ENCODE measurements at places on chromosomes 6 and 20.

DNA sequence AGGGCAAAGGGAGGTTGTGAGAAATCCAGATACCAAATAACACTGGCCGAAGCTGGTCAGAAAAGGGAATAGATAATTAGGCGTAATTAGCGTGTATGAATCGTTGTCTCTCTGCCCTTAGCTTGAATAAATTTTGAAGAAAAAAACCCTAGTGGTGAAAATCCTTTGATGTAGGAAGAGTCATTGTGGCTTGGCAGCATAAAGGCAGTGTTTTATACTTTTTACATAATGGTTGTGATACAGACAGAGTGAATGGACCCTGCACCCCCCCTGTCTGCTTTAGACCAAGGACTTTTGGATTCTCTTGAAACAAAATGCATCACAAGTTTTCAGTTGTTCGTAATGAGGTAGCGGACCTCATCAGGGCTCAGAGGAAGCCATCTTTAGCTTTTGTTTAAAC lies 126.5 kb downstream of the AFG1L start:
- DNase-seq: no peak

DNA sequence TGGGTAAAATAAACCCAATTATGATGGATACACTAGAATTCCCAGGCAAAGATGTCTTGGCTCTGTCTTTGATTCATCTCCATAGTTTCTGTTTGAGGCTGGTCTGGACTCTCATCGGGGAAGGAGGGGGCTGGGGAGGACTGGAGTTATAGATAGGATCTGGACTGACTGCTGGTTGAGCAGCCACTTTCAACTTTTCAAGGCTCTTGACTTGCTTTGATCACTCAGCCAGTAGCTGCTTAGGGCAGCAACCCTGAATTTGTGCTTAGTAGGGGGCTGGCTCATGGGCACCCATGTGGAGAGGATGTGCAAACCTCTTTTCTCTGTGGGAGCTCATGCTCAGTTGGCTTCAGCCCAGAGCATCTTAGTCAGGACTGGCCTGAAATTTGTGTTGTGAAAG lies 114.0 kb upstream of the NEDD9 start:
- DNase-seq: no peak

DNA sequence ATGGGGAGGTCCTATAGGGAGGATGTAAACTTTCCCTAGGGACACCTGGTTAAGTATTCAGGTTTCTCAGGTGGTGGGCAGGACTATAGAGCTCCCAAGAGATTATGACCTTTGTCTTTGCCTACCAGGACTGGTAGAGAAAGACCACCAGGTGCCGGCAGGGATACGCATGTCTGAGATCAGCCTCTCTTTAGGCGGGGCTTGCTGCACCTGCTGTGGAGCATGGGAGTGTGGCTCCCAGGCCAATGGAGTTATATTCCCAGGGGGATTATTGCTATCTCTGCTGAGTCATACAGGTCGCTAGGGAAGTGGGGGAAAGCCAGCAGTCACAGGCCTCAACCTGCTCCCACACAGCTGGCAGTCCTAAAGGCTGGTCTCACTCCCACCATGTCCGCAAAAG lies 280.5 kb upstream of the MMS22L start:
- DNase-seq: no peak

- DNase-seq: no peak
Measured at GRCh38 chr6:111980143-111980542, 73.8 kb upstream of the CCN6 start.

DNA sequence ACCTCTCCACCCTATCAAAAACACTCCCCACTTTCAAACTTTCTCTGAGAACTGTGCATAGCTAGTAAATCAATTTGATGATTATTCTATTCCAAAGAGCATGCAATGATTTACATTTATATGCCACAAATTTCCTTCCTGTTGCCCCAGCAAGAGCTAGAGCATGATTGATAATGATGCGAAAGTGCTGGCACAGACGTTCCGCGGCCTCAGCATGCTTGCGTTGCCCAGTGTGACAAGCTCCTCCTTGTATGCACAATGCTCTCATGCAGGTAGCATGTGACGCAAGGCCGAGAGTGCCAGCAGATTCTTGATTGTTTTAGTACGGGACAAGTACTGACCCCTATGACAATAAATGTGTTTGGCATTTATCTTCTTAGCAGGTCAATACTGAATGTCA lies 696.3 kb upstream of the SLC35B3 start:
- no peak for DNase-seq

GRCh38 chr6:37988127-37988526 lies 168.6 kb downstream of the ZFAND3 start:
- DNase-seq: peak; percentile 40

DNA sequence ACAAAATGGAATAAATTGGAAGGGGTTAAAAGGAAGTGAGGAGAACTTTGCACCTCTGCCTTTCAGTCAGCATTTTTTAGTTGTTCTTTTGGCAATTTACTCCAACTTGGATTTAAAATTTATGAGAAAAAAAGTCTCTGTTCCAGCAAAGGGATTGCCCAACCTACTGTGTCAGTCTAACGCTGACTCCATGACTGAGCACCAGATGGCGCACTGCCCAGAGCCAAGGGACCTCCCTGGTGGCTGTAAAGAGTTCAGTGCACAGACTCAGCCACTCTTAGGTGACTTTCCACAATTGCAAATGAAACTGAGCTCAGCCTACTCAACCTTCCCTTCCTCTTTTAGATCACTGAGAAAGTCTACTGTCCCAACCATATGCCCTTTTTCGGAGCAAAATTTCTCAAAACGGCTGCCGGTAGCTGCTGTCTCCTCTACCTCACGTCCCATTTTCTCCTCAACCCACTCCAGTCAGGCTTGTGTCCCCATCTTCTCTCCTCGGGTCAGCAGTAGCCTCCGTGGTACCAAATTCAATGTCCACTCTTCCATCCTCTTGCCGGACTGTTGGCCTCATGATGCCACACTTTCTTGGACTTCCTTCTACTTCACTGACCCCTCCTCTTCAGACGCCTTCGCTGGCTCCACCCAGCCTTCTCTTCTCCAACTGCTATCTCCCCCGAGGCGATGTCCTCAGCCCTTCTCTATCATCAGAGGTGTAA lies 38.7 kb downstream of the GSTA2 start:
- DNase-seq: peak; percentile 76

GRCh38 chr6:33710296-33711121 lies 991 bp downstream of the UQCC2 start:
- no peak for DNase-seq

DNA sequence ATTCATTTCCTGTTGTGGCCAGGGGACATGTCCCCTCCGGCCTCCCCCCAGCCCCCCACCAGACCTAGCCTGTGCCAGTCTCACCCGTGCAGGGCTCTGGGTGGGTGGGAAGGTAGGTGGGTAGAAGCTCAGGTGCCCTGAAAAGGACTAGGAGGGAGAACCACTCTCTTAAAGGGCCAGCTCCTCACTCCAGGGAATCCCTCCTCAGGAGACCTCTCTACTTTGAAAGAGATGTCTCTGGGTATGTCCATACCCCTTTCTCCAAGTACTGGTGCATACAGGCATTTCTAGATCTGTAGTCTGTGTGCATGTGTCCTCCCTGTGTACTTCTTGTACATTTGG lies 60.8 kb upstream of the EPB41L1 start:
- no peak for DNase-seq

GRCh38 chr6:79040083-79040482 lies 38.0 kb downstream of the PHIP start:
- DNase-seq: peak; percentile 13

DNA sequence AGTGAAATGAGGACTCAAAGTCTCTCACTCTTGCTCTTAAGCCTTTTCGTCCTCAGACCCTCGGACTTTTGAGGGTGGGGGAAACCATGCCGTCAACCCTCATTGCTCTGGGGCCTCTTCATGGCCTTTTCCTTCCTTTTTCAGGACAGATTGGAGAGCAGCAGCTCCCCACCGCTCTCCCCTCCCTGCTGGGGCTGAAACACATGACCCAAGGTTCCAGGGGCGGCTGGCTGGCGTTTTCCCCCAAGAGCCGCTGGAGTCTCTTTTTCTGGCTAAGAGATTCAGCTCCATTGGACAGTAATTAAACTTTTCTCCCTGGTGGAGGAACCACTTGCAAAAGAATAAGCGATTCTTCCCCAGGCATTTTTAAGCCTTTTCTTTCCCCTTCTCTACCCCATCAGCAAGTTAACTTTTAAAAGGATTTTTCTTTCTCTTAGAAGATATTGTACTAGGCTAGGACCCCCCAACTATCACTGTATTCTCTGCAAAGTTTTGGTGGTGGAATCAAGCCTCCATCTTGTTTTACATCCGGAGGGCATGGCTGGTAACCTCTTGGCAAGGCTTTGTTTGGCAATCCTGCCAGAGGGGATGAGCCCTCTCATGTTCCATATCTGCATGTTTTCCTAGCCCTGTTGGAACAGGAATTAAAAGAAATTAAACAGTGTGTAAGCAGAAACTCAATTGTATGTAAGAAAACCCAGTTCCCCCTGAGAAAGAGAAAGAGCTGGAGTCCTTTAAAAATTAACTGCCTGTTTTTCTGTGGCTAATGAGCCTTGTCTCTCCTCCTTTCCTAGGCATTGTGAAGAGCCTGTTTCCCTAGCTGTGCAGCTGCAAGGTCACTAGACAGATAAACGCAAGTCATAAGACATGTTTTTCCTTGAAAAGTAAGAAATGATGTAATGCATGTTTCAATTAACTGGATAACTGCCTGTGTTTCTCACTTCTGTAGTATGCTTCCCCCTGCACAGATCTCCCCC lies 100.8 kb upstream of the GPR6 start:
- no peak for DNase-seq

GRCh38 chr6:164230259-164230658 lies 815.7 kb downstream of the QKI start:
- no peak for DNase-seq

DNA sequence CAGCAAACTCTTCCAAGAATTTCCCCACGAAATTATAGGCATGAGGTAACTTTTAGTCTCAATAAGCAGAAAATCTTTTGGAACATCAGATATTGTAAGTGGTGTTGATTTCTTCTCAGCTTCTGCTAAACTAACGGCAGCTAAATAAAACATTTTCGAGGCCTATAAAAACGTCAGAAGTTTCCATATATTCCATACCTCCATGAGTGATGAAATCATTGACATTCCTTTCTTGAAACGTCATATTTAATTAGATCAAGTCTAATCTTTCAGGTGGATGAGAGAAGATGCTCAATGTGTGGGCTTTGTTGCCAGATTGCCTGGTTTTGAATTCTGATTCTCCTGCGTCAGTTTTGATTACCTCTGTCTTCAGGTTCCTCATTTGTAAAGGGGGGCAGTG lies 81.3 kb downstream of the CDC5L start:
- no peak for DNase-seq

DNA sequence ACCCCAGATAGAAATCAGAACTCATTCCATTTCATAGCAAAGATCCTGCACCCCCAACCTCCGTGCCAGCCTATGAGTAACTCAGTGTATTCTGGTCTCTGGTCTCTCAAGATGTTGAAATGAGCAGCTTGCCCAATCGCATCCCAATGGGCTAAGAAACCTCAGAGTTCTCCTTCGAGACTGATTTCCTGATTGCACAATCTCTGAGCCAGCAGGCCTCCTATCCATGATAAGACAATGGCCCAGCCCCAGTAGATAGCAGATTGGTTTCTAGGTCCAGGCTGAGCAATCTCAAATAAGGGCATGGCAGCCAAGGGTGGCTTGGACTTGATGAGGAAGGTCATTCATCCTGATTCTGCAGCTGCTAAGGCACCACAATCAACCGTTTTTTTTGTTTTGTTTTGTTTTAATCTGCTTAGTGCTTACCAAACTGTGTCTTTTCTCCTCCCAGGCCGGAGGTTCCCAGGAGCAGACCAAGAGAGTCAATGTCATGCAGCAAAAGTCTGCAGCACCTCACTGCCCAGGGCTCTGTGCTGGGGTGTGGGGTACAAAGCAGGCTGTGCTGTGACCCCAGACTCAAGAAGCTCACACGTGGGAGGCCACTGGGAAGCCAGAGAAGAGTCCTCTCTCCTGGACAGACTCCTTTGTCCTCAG lies 125.1 kb upstream of the NXT1 start:
- DNase-seq: no peak

- no peak for DNase-seq
Measured at GRCh38 chr6:73680289-73680918, 15.6 kb upstream of the CD109 start.

DNA sequence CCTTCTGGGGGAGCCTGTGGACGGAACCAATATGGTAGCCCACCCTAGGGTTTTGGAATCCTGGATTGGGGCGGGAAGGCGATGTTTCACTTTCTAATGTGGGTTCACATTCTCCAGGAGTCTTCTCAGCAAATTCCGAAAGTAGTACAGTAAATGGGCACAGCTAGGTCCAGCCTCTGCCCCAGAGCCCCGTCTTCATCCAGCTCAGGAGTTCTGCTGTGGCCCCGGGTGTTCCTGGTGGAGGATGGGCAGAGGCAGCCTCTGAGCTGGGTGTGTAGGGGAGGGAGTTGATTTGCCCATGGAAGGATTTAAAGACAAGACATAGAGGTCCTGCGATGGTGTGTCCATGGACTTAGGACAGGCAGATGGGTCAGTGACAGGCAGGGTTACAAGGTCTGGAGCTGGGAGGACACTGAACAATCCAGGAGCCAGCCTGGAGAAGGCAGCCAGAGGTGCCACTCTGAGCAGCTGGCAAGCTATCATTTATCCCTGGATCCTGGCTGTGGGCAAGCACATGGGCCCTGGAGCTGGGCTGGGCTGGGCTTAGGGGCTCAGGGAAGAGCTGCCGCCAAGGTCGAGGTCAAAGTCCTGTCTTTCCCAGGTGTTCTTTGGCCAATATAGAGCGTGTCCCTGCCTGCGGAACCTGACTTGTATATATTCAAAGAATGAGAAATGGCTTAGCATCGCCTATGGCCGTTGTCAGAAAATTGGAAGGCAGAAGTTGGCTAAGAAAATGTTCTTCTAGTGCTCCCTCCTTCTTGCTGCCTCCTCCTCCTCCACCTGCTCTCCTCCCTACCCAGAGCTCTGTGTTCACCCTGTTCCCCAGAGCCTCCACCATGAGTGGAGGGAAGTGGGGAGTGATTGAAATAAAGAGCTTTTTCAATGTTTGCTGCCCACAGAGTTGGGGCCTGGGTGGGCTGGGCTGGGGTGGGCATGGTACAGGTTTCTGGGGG lies 6.7 kb downstream of the CLPSL1 start:
- DNase-seq: no peak

DNA sequence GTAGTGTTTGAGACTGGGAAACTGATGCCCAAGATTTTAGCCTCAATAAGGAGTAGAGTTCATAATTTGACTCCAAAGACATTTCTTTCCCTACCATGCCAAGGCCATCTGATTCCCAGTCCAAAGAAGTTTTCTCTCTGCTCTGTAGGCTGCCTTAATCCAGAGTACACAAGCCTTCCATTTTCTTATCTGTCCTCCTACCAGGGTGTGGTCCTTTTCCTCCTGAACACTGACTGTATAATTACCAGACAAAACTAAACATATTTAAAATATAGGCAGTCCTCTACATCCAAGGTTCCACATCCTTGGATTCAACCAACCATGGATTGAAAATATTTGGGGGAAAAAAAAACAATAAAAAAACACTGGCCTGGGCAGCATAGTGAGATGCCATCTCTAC lies 108.4 kb downstream of the SLC16A10 start:
- no peak for DNase-seq
